ENCODE measurements at places on chromosomes 3 and 15. TPM values are rescaled to one million over a fixed set of nuclear protein-coding genes. Genes with fewer than 3 reads are reported as not detected.

GRCh38 chr15:101078669-101079323, 159.6 kb downstream of the LRRK1 start:
- no peaks in the 10 kb centered on the region for H3K27me3 ChIP-seq
- no peaks in the 10 kb centered on the region for H3K36me3 ChIP-seq

DNA sequence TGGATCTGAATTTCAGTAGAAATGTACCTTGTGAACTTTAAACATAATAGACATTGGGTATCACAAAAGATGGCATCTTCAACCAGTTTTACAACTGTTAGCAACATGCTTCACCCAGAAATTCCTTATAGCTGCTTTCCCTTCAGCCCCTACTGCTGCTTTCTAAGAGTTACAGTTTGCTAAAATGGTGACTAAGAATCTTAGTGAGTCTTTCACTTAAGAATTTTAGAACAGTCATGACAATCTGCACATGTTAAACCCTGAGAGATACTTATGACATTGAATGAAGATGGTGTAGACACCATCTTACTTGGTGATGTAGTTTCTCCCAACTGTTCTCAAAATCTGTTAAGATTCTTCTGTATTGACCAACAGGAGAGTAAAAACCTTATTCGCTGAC, 129.7 kb upstream of the UBE2E1 start:
- no peak overlapping the region for H3K27ac ChIP-seq
- H3K36me3 ChIP-seq: no peaks in the 10 kb centered on the region
- no peaks in the 10 kb centered on the region for H3K27me3 ChIP-seq
- H3K4me3 ChIP-seq: no peak overlapping the region
- no peak for DNase-seq

DNA sequence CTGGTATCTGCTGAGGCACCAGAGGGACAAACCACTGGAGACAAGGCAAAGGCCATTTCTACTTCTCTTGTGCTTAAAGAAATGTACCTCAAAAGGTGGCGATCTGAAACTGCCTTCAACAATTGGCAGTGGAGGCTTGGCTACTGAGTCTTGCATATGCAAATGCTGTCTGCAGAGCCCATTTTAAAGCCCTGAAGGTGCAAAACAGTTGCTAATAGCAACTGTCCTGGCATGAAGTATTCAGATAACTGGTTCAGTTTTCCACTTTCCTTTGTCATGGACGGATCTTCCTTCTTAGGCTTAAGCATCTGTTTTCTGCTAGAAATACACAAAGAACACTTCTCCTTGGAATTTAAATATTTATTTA, 71.4 kb upstream of the PSMD6 start:
- H3K36me3 ChIP-seq: no peaks in the 10 kb centered on the region
- H3K27me3 ChIP-seq: no peaks in the 10 kb centered on the region
- no peak for DNase-seq
- no peak overlapping the region for H3K4me3 ChIP-seq
- H3K4me1 ChIP-seq: no peaks in the 10 kb centered on the region

DNA sequence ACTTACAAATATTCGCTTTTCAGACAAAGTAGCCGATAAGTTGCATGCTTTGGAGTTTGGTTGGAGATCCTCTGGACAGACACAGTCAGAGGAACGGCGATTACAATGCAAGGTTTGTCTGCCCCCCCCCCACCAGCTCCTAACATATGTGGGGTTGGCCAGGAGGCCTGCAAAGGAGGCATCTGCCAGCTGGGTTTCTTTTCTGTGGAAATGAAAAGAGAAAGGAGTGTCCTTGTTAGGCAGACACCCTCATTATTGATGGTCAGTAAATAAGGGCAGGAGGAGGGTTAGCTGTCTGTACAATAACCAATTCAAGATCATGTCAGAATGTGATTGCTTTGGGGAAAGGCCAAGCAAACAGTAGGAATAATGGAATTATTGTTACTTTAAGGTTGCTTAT, 49.1 kb downstream of the TLNRD1 start:
- no peaks in the 10 kb centered on the region for H3K4me1 ChIP-seq
- H3K36me3 ChIP-seq: no peaks in the 10 kb centered on the region
- no peak overlapping the region for H3K4me3 ChIP-seq
- no peak for DNase-seq

GRCh38 chr3:152269831-152270734, 1.4 kb downstream of the MBNL1 start:
- H3K4me1 ChIP-seq: peaks cover 3% of the 10 kb centered on the region
- no peaks in the 10 kb centered on the region for H3K36me3 ChIP-seq
- peak; percentile 60 for DNase-seq
- peak overlapping the region; percentile 83 for H3K4me3 ChIP-seq
- peak overlapping the region; percentile 98 for H3K27ac ChIP-seq

- no peak for DNase-seq
- no peaks in the 10 kb centered on the region for H3K27me3 ChIP-seq
- no peaks in the 10 kb centered on the region for H3K4me1 ChIP-seq
- H3K4me3 ChIP-seq: no peak overlapping the region
Observed at GRCh38 chr3:49703443-49703927, 14.1 kb downstream of the RNF123 start.

- no peaks in the 10 kb centered on the region for H3K36me3 ChIP-seq
- H3K4me1 ChIP-seq: no peaks in the 10 kb centered on the region
- no peak overlapping the region for H3K27ac ChIP-seq
- no peak for DNase-seq
Observed at GRCh38 chr3:195366200-195366925, 76.5 kb downstream of the ACAP2 start.

The RAB6B gene
- 7.1 TPM for total RNA-seq

The TNIK gene
- total RNA-seq: 47.1 TPM

The LIPC gene
- total RNA-seq: not detected

The ACAA1 gene
- total RNA-seq: 89.8 TPM

Data from prostate gland (tissue), 2 donors.